ENCODE measurements at places on chromosomes 5 and 9.

GRCh38 chr5:166992108-166992507 lies 1299.3 kb upstream of the WWC1 start:
- DNase-seq = no peak

DNA sequence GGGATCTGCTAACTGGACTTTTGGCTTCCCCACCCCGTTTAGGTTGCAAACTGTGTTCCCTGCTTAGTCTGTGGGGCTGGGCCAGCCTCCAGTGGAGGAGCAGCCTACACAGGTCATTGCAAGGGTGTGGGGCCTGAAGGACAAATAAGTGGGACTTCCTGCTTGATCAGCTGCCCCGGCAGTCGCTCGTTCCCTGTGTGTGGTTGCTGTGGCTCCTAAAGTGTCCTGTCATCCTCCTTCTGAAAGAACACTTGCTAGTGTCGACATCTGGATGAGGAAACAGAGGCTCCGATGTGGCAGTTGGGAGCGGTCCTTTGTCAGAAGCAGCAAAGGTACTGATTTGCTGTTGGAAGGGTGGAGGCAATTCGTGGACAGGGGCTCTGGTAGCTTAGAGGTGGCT lies 88.9 kb upstream of the TBCA start:
- DNase-seq = no peak

- DNase-seq = peak; percentile 82
These were observed 23.9 kb downstream of the IRF1 start for GRCh38 chr5:132466433-132467286.

DNA sequence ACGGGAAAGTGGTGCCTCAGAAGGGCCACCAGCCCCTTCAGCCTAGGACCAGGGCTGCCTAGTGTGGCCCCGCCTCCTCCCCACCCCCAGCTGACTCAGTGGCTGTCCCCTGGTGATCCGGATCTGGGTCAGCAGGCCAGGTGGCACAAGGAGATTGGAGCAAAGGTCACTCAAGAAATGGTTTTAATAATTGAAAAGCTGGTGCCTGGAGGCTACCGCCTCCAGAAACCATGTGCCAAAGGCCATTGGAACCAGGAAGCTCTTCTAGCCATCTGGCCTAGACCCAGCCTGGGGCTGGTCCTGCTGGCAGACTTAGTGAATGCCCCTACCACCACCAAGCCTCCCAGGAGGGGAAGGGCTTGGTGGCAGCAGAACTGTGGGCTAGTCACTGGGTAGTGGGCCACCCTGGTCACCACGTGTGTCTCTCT lies 1.5 kb downstream of the ST6GALNAC4 start:
- no peak for DNase-seq

DNA sequence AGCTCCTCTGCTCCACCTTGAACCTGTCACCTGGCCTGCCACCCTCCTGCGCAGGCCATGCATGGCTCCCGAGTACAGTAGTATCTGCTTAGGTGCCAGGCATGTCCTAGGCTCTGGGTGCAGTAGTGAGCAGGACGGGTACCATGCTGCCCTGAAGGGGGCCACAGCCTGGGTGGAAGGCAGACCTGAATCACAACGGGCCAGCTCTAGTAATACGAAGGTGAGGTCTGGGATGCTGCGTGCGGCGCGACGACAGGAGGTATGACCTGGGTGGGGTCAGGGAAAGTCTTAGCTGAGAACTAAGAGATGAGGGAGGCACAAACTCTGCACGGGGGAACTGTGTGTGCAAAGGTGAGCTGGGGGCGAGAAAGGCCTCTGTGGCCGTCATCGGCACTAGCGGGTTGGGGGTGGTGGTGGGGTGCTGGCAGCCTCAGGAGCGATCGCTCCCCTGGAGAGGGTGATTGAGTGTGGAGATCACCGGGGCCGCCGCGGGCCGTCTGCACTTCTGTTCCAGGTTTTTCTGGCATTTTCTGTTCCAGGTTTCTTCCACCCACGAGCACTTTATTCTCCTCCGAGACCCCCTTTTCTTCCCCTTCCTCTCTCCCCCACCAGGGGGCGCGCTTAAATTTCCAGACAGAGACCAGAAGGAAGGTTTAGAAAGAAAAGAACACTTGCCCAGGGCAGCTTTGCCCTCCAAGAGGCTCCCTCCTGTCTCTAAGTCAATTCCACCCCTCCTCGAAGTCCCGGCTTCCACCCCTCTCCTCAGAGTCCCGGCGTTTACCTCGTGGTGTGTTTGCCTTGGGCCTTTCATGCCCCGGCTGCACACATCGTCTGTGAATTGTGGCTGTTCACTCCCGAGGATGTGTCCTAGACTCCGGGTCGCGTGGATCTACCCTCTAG lies 15.1 kb downstream of the PDLIM4 start:
- DNase-seq = peak; percentile 54

DNA sequence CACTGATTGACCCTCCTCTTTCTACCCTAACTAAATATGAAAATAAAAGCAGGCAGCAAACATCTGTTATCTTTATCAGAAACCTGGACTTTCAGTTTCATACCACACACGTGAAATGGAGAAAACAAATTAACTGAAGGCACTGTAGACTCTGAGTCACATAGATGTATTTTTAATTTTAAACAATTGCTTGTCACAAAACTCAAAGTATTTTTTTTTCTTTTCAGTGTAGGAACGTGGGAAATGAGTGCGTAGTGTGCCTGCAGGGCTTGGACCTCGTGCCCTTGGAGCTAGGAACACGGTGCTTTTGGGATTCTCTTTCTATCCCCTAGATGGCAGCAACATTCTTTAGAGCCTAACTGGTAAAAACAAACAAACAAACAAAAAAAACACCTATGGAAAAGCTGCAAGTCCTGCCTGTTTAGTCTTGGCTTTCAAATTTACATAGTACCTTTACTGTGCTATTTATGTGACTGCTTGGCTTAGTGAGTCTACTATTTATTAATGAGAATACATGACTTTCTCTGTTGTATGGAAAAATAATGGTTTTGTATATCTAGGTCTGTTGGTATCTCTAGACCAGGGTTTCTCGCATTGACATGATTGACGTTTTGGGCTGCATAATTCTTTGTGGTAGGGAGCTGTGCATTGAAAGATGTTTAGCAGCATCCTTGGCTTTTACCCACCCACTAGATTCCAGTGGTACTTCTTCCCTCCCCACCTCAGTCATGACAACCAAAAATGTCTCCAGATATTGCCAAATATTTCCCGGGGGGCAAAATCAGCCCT lies 16.8 kb upstream of the ACTBL2 start:
- DNase-seq = peak; percentile 15

GRCh38 chr9:84557751-84558150 lies 111.8 kb upstream of the NTRK2 start:
- DNase-seq = no peak

- no peak for DNase-seq
These were observed 85.4 kb downstream of the RXRA start for GRCh38 chr9:134411440-134412297.

- DNase-seq = no peak
These were observed 10.6 kb upstream of the IGFBPL1 start for GRCh38 chr9:38434853-38435252.

DNA sequence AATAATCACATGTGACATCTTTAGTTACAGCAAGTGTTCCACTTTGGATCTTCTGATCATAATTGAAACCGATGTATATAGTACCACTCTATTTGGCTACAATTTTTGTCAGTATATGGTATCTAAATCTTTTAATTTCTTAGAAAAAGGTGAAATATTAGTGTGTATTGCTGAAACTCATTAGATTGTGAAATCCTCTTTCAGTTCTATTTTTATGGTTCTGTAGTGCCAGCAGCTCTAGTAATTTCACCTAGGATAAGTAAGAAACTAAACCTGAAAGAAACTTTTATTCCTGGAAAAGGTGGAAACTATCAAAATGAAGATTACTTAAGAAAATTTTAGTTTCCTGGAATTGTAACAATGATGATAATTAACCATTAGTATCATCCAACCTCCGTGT lies 370.9 kb downstream of the NNT start:
- no peak for DNase-seq

DNA sequence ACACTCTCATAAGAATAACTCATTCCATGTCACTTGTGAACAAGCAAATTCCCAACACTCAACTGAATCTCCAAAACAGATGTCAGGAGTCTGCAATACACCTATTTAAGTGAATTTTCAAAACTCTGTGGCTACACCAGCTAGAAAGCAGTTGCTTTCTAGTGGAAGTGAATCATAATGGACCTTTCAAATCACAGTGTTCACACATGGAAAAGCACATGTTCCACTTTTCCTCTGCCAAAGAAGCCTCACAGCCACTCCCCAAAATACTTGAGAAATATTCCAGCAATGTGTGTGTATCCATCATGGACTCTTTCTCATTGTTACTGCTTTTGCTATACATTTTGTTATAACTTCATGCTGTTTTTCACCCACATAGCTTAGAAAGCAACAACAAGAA lies 17.4 kb downstream of the MARCHF3 start:
- no peak for DNase-seq

DNA sequence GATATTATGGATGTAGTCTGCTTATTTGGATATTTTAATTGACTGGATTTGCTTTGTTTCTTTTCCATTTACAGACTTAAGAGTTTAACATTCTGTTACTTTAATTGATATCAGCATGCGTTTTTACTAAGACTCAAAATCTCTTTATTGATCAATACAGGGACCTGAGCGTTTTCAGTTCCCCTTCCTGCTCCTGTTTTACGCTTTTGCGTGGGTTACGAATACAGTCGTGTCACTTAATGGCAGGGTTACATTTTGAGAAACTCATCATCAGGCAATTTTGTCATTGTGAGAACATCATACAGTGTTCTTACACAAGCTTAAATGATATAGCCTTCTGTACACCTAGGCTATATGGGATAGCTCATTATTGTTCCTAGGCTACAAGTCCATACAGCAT lies 65.2 kb downstream of the PBX3 start:
- no peak for DNase-seq

- no peak for DNase-seq
These were observed 10.5 kb downstream of the CLTB start for GRCh38 chr5:176405656-176406435.

DNA sequence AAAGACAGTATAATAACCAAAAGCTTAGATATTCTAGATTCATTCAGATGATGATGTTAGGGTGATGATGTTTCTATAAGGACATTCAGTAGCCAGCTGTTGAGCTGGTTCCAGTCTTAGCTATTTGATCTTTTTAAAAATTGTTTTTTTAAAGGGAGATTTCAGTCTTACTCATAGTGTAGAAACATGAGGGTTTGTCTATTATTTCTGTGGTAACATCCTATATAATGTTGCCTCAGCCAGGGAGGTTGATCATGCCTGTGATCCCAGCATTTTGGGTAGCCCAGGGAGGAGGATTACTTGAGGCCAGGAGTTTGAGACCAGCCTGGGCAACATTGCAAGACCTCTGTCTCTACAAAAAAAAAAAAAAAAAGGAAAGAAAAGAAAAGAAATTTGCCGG lies 167.8 kb downstream of the DOCK2 start:
- DNase-seq = no peak
